ENCODE measurements at places on chromosomes 1 and 21.

GRCh38 chr1:5393603-5394002, 598.6 kb downstream of the NPHP4 start:
- no peak for DNase-seq

DNA sequence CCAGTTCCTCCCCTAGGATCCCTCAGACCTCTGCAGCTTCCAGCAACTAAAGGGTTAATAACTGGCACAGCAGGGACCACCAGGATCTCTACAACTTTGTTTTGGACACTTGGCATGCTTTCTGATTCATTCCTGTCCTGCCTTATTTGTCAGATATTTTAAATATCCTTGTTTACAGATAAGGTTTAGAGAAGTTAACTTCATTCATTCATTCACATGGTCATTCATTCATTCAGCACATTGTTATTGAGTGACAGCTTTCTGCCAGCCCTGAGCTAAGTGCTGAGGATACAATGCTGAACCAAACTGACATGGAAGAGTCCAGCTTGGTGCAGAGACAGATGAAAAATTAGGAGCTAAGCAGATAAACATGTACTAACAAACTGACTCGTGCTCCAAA, 8.8 kb upstream of the PHC2 start:
- DNase-seq = no peak

- no peak for DNase-seq
These were observed 115.1 kb upstream of the GJB5 start for GRCh38 chr1:34639701-34640100.

- no peak for DNase-seq
These were observed 43.9 kb upstream of the TACSTD2 start for GRCh38 chr1:58620926-58621325.

GRCh38 chr1:39722495-39722894, 16.2 kb upstream of the PPIE start:
- peak; percentile 20 for DNase-seq

DNA sequence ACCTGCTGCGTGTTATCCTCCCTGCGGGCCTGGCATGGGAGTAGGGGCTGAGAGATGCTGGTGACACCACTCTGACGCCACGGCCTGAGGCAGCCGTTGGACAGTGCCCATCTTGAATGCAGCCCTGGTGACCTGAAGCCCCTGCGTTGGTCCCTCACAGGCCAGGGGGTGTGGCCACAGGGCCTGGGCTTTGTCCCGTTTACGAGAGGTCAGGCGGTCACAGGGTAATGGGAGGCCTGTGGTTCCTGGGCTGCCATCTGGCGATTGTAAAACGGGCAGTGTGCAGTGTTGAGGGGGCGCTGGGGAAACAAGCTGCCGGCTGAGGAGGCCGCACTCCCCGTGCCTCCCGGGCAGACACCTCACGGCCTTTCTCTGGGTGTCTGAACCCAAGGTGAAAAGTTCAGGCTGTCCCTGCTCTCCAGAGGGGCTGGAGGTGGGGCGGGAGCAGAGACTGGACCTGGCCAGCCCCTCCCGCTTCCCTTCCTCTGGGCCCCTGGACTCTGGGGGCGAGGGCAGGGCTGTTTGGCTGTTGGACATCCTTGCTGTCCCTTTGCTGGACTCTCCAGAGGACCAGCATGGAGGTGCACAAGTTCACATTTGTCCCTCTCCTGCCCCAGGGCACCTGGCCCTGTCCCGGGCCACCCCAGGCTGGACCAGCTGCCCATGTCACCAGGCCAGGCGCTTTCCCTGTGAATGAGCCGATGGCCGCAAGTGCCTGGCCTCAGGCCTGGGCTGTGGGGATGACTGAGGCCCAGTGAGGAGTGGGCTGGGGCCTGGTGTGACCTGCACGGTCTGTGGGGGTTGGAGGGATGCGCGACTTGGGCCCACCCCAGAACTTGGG, 42.4 kb downstream of the SKI start:
- no peak for DNase-seq
